Stimulated activated CD8-positive, alpha-beta memory T cell treated with anti-CD3 and anti-CD28 coated beads, Interleukin-4, amount 100 ng/mL, for 1 hour (primary cell): ENCODE measurements at places on chromosomes 2 and 18.

DNA sequence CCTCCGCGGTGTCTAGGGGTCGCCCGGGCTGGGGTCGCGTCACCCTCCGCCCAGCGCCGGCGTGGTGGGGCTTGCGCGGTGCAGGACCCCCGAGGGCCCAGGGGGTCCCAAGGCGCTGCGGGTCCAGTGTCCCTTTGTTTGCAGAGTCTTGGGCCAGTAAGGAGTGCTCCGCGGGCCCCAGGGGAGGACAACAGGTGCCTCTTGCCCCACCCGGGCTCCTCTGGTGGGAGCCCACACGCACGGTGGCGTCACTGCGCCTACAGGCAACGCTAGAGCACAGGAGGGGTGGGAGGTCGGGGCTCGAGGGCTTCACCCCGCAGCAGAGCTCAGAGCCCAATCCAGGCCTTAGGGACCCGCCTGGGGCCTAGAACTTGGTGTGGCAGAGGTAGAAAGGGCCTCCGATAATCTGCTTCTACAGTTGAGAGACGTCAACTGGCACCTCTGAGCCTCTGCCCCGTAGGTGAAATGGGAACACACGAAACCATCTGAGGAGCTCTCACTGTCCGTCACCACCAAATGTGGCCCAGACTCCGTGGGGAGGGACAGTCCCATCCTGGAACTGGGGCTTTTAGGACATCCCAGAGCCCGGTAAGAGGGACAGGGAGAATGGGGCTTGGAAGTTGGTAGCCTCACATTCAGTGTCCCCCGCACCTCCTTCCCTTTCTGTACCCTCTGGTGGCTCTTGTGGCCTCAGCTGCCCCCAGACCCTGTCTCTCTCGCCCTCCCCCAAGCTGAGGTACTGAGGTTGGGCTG lies 1.4 kb downstream of the ARID5A start:
- peak; percentile 30 for DNase-seq

DNA sequence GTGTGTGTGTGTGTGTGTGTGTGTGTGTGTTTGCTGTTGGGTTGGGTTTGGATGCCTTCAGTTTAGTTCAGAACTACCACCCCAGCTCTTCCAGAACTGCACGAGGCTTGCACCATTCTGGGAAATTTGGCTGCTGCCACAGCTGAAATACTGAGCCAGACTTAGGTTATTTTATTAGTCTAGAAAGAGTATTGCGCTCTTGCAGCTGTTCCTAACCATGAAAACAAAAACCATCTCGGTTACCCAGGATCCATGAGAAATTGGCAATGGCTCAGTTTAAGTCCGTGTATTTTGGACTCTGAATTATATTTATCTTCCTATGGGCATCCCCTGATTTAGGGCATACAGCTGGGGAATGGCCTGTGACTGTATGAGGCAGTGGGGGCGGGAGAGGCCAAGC lies 83.2 kb downstream of the TANC1 start:
- DNase-seq, result no peak

DNA sequence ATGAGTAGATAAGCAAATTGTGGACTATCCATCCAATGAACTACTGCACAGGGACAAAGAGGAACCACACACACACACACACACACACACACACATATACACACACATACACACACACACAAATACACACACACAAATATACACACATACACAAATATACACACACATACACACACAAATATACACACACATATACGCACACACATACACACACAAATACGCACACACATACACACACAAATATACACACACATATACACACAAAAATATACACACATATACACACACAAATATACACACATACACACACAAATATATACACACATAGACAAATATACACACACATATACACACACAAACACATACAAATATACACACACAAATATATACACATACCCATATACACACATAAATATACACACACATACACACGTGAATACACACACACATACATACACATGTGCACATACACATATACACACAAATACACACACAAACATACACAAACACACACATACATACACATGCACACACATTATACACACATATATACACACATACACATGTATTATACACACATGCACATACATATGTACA lies 19.8 kb upstream of the EFHD1 start:
- no peak for DNase-seq

- no peak for DNase-seq
Measured at GRCh38 chr2:30109856-30110255, 37.0 kb upstream of the YPEL5 start.

DNA sequence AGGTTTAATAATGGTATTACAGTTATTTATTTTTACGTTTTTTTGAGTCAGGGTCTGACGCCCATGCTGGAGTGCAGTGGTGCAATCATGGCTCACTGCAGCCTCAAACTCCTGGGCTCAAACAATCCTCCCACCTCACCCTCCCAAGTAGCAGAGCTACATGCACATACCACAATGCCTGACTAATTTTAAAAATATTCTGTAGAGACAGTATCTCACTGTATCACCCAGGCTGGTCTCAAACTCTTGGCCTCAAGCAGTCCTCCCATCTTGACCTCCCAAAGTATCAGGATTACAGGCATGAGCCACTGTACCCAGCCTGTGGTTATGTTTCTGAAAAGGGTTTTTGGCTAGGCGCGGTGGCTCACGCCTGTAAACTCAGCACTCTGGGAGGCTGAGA lies 120.8 kb downstream of the ESCO1 start:
- no peak for DNase-seq

DNA sequence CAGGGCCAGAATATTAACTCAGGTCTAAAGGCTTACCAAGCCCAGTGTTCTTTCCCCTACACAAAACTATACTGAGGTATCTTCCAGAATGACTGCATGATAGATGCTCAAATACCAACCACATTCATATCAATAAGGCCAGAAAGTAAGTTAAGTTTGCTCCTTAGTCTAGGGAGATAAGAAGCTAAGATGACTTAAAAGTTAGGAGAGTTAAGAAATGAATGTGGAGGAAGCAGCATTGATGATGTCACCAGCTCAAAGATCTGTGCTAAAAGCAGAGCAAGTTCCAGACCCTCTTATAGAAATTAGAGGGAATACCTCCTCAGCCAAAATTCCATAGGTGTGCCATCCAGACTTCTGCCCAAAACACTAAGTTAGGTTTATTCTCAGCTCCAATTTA lies 6.1 kb downstream of the PPP4R1 start:
- no peak for DNase-seq

- DNase-seq, result no peak
Measured at GRCh38 chr2:238456449-238456848, 29.7 kb downstream of the ASB1 start.

DNA sequence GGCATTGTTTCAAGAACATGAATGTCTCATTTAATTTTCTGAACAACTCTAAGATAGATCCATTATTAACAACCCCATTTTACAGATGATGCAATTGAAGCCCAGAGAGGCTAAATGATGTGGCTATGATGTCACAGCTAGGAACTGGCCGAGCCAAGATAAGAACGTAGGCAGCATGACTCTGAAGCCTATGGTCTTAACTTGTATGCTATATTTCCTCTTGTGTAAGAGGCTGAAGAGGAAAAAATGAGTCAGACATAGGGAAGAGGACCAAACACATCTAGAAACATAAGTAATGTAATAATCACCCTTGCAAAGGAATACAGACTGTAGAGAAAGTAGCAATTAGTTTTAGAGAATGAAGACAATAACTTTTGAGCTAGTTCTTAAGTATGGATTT lies 416.8 kb downstream of the FIGN start:
- no peak for DNase-seq

DNA sequence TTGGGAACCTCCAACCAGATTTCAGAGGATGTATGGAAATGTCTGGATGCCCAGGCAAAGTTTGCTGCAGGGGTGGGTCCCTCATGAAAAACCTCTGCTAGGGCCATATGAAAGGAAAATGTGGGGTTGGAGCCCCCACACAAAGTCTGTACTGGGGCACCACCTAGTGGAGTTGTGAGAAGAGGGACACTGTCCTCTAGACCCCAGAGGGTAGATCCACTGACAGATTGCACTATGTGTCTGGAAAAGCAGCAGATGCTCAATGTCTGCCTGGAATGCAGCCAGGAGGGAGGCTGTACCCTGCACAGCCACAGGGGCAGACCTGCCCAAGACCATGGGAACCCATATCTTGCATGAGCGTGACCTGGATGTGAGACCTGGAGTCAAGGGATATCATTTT lies 573.7 kb upstream of the NXPH2 start:
- DNase-seq, result no peak

DNA sequence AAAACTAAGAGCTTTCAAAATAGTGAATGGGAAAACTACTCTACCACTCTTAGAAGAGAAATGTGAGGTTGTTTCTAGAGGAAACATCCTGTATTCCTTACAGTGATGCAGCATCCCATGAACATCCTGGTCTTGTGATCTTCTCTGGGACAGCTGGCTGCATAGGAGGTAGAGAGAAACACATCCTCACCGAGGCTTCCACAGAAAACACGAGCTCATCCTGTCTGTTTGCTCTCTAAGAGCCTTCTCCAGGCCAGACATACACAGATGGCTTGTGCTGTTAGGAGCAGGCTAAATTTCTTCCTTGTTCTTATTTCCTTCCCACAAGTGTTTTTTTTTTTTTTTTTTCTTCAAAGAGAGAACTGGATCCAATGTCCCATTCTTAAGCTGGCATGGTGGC lies 14.7 kb upstream of the FZD7 start:
- no peak for DNase-seq

DNA sequence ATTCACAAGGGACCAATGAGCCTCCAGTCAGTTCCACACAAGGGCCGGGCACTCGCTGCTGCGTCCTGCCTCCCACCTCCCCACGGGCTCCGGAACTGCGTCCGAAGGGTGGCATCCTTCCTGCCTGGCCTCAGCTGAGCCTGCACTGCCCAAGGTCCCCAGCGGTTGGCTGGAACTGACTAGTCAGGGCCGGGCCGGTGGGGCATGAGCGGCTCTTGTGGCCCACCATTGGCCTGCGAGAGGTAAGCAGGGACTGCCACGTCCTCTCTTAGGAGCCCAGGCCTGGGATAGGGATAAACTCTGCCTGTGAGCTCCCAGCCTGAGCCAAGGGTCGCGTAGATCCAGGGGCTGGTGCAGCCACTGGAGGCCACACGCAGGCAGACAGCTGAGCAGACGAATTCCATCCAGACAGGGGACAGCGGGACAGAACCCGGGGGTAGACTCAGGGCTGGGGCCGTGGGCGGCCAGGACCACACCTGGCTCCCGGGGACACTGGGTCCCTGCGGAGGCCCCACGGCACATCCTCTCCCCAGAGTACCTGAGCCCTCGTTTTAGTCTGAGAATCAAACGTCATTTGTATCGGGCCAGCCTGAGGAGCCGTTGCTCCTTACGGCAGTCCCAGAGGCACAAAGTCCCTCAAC lies 148.4 kb downstream of the ZNF516 start:
- no peak for DNase-seq

DNA sequence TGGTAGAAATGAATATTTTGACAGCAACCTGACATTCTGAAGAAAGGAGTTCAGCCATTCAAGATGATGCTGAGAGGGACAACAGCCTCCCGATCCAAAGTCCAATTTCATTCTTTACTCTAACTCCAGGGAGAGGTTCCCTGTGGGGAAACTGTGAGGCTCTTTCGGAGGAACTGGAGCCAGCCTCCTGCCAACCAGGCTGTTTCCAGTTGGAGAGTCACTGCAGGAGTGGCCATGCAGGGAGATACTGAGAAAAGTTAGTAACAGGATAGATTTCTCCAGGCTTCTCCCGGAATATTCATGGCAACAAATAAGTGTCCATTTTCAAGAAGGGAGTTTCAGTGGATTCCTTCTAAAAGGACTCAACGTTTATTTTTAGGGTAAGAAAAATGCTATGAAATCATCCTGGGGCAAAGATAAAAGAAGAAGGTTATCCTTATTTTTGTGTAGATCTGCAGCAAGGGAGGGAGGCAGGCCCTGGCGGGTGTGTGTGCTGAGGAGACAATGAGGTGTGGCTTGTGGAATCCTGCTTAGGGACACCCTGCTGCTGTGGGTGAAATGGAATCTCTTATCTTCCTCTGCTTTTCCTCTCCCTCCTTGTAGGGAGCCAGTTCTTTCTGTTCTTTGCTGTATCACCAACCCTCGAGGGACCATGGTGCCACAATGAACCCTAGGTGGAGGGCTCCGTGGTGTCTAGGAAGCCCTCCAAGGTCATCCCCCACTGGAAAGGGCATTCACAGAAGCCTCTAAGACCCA lies 18.1 kb downstream of the KLHL14 start:
- DNase-seq, result no peak

DNA sequence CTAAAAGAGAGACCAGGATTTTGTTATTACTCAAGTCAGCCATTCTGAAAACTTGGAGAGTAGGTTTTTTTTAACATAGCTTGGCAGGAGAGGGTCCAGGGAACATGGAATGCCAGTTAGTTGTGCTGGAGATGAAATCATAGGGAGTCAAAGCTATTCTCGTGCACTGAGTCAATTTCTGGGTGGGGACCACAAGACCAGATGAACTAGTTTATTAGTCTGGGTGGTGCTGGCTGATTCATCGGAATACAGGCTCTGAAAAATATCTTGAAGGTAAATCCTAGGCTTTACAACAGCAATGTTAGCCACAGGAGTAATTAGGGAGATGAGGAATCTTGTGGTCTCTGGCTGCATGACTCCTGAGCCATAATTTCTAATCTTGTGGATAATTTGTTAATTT lies 921.4 kb downstream of the TRIB2 start:
- DNase-seq, result no peak

DNA sequence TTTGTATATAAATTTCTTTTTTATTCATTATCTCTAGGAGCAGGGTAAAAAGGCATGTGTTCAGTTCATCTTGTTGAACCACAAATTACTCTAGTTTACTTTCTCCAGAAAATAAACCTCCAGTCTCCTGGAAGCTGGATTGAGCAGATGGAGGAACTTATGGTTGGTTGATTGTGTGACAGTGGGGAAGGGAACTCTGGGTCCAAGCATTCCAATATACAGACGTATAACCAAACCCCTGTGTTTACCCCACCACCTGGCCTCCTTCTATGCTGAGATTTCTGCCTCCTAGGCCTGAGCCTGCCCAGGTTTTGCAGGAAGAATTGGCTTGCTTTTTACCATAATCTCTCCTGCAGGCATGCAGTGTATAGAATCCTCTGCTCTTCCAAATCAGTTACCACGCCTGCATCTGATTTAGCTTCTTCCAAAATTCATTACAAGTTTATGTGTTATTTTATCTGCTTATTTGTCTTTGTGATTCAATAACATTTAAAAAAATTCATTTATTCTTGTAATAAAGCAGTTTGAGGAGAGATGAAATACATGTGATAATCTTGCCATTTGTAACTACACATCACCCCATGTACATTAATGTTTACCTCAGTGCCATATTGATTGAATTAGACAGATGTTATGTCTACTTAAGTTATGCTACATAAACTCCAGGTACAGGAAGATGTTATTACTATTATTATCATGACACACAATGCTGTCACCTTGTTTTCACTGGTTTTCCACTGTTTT lies 2.5 kb upstream of the RAB27B start:
- no peak for DNase-seq

DNA sequence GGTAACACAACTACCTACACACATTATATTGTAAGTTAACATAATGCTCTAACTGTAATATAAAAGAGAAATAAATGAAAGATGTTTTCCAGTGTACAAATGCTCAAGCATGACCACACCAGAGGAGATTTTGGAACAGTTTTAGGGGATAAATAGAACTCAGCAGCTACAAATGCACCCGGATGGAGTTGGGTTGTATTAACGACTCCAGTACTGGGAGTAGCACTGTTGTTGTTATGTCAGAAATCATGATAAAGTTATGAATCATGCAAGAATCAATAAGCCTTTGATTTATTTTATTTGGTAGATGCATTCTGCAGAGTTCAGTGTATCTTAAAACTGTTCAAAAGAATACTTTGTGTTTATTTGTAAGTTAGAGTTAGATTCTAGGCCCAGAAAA lies 126.9 kb downstream of the MAP3K20 start:
- DNase-seq, result no peak
